Caco-2 (cell line): ENCODE measurements at places on chromosomes 16 and 17. TPM values are rescaled to one million over a fixed set of nuclear protein-coding genes. Genes with fewer than 3 reads are reported as not detected.
A peak's percentile ranks its signal among the peaks of the same experiment; 100 is the strongest.

DNA sequence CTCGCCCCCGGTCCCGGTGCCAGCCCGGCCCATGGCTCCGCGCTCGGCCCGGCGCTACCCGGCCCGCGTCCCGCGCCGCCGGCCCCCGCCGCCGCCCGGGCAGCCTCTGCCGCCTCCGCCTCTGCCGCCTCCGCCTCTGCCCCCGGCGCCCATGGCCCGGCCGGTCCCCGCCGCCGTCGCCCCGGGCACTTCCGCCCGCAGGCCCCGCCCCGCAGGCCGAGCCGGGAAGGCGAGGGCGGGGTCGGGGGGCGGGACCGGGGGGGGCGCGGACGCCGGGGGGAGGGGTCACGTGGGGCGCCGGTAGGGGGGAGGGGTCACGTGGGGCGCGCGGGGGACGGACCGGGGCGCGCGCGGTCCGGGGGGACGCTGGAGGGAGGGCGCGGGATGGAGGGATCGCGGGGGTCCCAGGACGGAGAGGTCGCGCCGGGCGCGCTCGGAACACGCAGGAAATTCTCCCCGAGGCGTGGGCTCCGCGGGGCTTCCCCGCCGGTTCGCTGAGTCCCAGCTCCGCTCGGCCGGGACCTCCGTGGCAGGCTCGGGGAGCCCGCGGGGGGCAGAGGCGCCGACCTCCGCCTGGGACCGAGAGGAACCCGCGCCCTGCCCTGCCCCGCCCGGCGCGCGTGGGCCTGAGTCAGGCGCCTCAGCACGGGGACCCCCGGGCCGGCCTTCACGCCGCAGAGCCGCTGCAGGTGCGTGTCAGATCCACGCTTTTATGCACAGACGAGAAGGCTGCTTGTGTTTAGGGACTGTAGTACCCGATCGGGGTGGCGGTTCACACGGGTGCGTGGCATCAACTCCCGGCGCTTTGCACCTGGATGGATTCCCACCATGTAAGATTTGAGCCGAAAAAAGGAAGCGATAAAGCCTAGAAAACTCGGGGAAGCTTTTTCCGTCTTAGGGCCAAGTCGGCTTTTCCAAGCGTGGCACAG lies at the start of gene PGAP6:
TSS of gene PGAP6 (minus strand) at position 190 of the 929 bp plus-strand sequence. CDS start at position 33, 157 bp downstream.
- peak within 1 kb of the TSS; percentile 76 for H3K4me3 ChIP-seq
- no peaks in the 10 kb centered on the region for H3K27me3 ChIP-seq
- DNase-seq: peak; percentile 57
- no peaks in the 10 kb centered on the region for H3K4me1 ChIP-seq
- no peak within 1 kb of the TSS for H3K27ac ChIP-seq

GRCh38 chr16:51382211-51382610 lies 231.1 kb upstream of the SALL1 start:
- no peak overlapping the region for H3K4me3 ChIP-seq
- no peak overlapping the region for H3K27ac ChIP-seq
- H3K4me1 ChIP-seq: peaks cover 7% of the 10 kb centered on the region; the same call in 1 of the 2 replicates
- H3K27me3 ChIP-seq: no peaks in the 10 kb centered on the region; the same call in 1 of the 2 replicates
- no peak for DNase-seq

DNA sequence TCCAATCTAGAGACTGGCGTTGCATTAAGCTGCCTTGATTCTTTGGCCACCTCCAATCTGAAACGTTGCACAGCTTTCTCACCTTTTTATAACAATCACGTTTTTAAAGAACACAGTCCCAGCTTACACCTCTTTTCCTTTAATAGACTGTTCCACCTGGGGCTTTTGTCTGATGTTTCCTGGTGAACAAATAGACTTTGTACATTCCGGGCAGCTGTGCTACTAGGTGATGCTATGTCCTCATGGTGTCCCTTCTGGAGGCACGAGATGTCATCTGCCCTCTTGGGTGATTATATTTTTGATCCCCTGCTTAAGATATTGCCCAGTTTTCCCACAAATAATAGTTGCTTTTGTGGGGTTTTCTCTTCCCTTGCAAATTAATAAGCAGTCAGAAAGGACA lies 225.5 kb downstream of the SOX9 start:
- H3K4me1 ChIP-seq: no peaks in the 10 kb centered on the region
- no peak overlapping the region for H3K27ac ChIP-seq
- H3K4me3 ChIP-seq: no peak overlapping the region
- H3K36me3 ChIP-seq: no peaks in the 10 kb centered on the region
- DNase-seq: no peak

- H3K27ac ChIP-seq: no peak within 1 kb of the TSS
- no peak for DNase-seq
- H3K4me1 ChIP-seq: no peaks in the 10 kb centered on the region
- no peak within 1 kb of the TSS for H3K4me3 ChIP-seq
Observed at GRCh38 chr16:84239909-84240308, at the start of gene KCNG4. Gene KCNG4, minus strand, starts transcription at chr16:84240012. Its CDS starts 2,527 bp downstream, at chr16:84237485.

- no peak for DNase-seq
- no peak overlapping the region for H3K27ac ChIP-seq
- H3K4me3 ChIP-seq: no peak overlapping the region
- no peaks in the 10 kb centered on the region for H3K27me3 ChIP-seq
- peaks cover 42% of the 10 kb centered on the region for H3K4me1 ChIP-seq
- no peaks in the 10 kb centered on the region for H3K36me3 ChIP-seq
Observed at GRCh38 chr17:66423056-66423955, 120.9 kb downstream of the PRKCA start.

DNA sequence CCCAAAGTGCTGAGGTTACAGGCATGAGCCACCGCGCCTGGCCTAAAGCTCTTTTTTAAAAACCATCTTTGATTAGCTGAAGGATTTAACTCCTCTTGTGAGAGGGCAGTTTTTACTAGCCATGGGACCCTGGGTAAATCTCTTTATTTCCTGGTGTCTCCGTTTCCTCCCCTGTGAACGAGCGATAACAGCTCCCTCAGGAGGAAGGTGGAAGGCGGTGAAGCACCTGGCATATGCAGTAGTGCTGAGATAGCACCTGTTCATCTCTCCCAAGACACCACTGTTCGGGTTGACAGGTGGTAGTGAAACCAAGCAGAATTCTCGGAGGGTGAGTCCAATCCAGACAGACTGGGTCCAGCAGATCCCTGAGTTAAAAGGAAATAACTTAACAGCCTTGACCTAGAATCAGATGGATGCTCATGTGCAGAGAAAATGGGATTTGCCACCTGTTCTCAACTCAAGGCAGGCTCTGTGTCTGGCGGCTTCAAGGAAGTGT lies 86.2 kb downstream of the CRISPLD2 start:
- no peak for DNase-seq
- no peak overlapping the region for H3K27ac ChIP-seq
- H3K4me3 ChIP-seq: no peak overlapping the region
- no peaks in the 10 kb centered on the region for H3K36me3 ChIP-seq

Gene PYDC1
- total RNA-seq: not detected in 2 replicates

Gene CTRB2
- total RNA-seq: not detected in 2 replicates

Gene ABCC3
- 39.3 and 45.6 TPM in 2 replicates for total RNA-seq

DNA sequence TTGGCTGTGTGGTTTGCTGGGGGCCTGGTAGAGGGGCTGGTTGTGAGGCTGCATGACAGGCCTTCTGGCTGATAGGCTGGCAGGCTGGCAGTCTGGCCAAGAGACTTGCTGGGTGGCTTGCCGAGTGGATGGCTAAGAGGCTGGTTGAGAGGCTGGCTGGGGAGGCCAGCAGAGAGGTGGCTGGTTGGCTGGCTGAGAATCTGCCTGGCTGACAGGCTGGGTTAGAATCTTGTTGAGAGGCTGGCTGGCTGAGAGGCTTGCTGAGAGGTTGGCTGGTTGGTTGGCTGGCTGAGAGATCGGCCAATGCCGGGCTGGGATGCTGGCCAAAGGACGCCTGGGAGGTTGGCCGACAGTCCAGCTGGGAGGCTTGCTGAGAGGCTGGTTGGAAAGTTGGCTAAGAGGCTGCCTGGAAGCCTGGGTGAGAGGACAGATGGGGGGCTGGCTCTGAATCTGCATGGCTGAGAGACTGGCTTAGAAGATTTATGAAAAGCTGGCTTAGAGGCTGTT lies 35.9 kb upstream of the ACSM2B start:
- H3K27ac ChIP-seq: peak overlapping the region; percentile 4
- H3K27me3 ChIP-seq: no peaks in the 10 kb centered on the region; the same call in 1 of the 2 replicates
- H3K4me3 ChIP-seq: no peak overlapping the region
- no peaks in the 10 kb centered on the region for H3K4me1 ChIP-seq
